ENCODE measurements at places on chromosomes 1 and 21.

GRCh38 chr1:2168535-2168934, 26.0 kb downstream of the FAAP20 start:
- DNase-seq: no peak

DNA sequence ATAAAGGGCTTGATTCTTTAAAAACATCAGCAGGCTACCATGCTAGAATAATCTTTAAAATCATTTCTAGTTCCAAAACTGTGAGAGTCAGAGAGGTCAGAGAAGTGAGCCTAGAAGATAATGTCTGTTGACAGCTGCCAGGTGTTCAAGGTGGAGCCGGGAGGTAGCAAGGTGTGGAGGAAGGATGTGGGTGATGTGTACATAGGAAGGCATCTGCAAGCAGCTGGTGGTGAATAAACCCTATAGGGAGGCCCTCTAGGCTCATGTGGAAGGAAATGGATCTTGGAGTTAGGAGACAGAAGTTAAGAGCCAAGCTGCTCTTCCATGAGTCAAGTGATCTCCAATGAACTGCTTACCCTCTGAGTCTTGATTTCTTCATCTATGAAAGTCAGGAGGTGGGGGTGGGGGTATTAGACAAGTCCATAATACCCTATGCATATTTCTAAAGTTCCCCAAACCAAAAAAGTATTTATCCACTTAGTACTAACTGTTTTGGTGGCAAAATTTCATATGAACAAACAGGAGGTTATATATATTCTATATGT, 266.3 kb downstream of the RHOU start:
- peak; percentile 5 for DNase-seq

DNA sequence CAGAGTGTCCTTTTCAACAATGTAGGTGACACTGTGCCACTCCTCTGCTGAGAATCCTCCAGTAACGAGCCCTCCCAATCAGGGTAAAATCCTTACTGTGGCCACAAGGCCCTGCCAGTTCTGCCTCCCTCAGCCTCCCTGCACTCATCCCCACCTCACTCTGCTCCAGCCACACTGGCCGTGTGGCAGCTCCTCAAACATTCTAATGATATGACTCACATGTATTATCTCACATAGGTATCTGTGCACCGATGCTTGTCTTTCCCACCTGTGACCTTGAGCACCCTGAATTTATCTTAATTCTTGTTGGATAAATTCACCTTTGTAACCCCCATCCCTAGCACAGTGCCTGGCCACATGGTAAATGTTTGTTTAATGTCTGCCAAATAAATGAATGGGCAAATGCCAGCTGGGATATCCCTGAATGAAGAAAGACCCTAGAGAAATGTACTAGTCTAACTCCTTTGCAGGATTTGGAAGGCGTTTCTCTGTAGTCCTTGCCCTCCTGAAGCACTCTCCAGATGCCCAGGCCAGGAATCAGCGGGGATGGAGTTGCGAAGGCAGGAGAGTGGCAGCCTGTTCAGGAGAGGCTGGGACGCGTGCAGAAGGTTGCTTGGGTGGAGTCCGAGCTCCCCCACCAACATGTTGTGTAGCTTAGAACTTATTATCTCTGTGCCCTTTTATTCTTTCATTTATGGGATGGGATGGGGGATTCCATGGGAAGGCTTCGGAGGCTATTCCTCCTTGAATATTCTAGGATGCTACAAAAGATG, 106.0 kb downstream of the TMEM53 start:
- DNase-seq: peak; percentile 42

GRCh38 chr1:8969937-8970336, 24.3 kb downstream of the CA6 start:
- DNase-seq: no peak

DNA sequence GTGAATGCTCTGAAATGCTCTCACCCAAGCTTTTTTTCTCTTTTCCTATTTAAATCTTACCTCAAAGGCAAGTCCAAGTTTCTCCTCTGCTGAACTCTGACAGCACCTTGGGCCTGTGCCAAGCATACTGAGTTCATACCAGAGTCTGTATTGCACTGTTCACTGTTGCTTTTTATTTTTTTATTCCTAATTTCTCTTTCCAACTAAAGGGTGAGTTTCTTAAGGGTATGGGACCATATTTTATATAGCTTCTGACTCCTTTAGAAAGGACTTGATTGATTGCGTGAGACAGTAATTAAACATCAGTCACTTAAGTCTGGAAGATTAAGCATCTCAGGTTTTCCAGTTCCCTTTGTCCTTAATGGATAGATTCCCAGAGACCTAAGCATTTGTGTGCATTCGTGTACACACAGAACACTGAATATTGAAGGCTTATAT, 69.9 kb downstream of the CACHD1 start:
- no peak for DNase-seq

DNA sequence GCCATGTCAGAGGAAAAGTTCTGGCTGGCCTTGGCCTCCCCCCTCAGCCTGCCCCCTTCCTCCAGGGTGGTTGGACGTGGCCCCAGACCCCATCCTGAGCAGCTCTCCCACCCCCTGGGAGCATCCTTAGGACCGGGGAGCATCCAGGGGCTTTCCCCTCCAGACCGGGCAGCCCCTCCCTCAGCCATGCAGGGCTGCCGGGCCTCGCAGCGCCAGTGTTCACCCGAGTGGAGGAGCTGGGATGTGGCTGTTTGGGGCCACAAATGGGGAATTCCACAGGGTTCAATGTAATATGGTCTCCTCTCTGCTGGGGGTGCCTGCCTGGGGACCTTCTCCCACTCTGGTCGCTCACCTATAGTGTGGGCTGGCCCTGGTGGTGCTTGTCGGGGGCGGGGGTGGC, 4.2 kb upstream of the PFKL start:
- no peak for DNase-seq

DNA sequence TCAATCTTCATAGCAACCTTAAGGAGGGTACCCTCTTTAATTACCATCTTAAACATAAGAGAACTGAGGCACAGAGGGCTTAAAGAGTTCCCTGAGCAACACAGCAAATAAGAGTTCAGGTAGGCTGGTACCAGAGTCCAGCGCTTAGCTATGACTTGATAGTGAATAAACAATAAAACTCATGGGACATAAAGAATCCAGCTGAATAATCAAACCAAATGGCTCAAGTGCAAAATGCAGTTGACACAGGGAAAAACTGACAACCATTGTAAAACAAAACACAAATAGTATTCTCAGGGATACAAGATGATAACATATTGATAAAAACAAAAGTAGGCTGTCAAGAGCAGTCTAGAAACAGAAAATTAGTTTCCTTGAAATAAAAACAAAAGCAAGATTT, 176.9 kb upstream of the HMGB4 start:
- no peak for DNase-seq

DNA sequence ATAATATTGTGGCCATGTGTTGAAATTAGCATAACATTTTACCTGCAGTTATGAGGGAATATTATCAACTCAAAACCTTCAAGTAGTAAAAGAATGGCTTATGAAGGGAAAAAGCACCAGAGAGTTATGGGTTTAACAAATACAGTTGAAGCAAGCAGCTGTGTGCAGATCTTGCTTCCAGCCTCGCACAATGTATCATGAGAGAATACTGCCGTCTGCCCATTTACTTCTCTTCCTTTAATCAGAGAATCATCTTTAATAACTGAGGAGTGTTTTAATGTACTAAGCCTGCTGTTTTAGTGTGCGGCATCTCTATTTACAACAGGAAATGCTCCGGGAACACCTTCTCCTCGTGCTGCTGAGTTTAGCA, 120.9 kb downstream of the ATG4C start:
- DNase-seq: no peak

- DNase-seq: no peak
These were observed 580.4 kb downstream of the USP25 start for GRCh38 chr21:16310176-16310575.

GRCh38 chr1:45381243-45381642, 41.0 kb upstream of the MUTYH start:
- peak; percentile 93 for DNase-seq

- DNase-seq: no peak
These were observed 1389.6 kb downstream of the KCNT2 start for GRCh38 chr1:195218428-195219212.

DNA sequence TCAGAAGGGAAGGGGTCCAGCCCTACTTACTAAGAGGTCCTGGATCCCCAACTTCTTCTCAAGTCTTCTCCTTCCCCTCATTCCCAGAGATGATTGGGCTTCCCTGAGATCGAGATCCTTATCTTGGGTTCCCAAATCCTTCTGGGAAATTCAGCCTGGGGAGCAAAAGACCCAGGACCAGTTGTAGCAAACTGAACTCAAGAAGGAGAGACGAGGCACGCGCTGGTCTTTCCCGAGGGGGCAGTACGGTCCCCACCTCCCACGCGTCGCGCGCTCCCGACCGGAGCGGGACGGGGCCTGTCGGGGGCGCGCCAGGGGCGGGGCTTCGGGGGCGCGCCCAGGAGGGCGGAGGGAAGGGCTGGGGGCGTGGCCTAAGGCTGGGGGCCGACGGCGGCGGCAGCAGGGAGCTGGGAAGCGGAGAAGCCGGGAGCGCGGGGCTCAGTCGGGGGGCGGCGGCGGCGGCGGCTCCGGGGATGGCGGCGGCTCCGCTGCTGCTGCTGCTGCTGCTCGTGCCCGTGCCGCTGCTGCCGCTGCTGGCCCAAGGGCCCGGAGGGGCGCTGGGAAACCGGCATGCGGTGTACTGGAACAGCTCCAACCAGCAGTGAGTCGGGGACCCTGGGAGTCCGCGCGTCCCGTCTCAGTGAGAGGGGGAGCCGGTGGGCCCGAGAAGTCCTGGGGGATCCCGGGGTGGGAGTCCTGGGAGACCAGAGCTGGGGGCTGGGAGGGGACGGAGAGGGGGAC, at the start of gene EFNA3:
TSS of gene EFNA3 (plus strand) at position 369 of the 741 bp plus-strand sequence. CDS start at position 474, 105 bp downstream.
- DNase-seq: no peak

- DNase-seq: no peak
These were observed 72.0 kb downstream of the WARS2 start for GRCh38 chr1:119068427-119068826.

- no peak for DNase-seq
These were observed 29.6 kb upstream of the ZNF326 start for GRCh38 chr1:89965193-89965768.

GRCh38 chr21:43994085-43994484, 18.0 kb upstream of the TRAPPC10 start:
- DNase-seq: no peak

DNA sequence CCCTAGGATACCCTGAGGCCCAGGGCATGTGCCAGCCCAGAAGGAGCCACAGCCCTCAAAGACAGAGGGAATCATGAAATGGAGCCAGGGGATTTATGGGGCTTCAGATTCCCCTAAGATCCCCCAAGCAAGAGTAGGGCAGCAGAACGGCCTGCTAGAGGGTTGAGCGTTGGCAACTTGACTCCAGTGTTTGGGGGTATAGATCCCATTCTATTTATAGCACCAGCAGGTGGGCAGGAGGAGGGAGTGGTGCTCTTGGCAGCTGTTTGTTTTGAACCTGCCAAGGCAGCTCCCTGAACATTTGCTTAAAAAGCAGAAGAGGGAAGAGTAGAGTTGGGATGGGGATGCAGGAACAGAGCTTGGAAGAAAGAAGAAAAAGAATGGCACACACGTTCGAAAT, 33.7 kb downstream of the GLUL start:
- no peak for DNase-seq

DNA sequence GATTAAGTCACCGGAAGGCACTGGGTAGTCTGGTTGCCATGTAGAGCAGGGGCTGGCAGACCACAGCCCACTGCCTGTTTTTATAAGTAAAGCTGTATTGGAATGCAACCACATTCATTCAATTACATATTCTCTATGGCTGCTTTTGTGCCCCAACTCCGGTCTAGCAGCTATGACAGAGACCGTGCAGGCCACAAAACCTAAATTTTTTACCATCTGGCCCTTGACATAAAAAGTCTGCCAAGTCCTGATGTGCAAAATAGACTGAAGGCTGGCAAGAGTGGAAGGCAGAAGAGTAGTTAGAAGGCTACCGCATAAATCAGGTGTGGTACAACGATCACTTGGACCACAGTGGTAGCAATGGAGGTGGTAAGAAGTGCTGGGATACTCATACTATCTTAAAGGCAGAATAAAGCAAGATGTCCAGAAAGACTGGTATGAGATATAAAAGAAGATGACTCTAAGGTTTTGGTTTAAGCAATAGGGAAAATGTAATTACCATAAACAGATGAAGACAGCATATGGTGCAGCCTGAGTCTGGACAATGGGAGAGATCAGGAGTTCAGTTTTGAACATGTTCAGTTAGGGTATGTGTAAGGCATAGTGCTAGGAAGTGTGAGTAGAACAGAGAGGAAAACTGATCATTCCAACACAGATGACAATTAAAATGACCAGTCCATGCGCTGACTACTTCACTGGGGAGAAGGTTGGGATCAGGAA, 37.2 kb downstream of the EGLN1 start:
- DNase-seq: no peak

DNA sequence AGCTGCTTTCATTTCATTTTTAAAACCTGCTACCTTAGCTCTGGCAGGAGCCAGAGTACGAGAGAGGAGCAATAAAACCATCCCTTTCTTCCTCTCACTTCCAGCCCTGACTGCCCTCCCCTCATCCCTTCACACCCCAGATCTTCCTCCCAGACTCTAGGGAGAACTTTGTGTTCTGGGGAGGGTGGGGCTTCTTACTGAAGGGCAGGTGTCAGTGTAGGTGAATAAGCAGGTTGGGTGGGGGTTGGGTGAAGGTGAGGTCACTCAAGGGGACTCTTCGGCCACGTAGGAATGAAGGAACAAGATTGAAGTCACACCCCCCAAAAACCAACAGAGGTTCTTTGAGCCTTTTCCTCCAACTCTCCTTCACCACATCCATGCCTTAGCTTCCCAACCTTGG, 88.9 kb downstream of the CD58 start:
- DNase-seq: no peak

DNA sequence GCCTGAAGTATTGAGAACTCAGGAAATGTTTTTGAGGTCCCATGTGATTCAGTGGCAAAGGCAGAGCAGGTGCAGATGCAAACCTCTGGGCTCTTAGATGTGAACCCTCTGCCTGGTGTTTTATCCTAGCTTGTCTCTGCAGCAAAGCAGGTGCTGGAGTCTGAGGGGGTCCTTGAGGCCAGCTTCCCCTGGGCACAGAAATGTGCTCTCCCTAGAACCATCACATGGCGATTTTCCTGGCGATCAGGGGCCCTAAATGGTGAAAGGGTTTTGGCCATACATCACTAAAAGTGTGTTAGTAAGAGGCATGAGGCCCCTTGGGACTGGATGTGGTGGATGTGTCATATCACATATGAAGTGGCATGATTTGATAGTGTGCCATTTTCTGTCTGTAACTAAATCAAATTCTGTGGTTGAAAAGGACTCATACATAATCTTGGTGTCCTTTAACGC, 144.8 kb downstream of the ST6GALNAC3 start:
- no peak for DNase-seq

- DNase-seq: no peak
These were observed 1123.7 kb upstream of the NCAM2 start for GRCh38 chr21:19874521-19874920.

All from bronchial epithelial cell (primary cell).